Frontal cortex (tissue), 4 donors: ENCODE measurements at places on chromosomes 2 and 18. TPM values are rescaled to one million over a fixed set of nuclear protein-coding genes. Genes with fewer than 3 reads are reported as not detected.

GRCh38 chr18:39795350-39795749 lies 2159.7 kb upstream of the PIK3C3 start:
- DNase-seq, result no peak

DNA sequence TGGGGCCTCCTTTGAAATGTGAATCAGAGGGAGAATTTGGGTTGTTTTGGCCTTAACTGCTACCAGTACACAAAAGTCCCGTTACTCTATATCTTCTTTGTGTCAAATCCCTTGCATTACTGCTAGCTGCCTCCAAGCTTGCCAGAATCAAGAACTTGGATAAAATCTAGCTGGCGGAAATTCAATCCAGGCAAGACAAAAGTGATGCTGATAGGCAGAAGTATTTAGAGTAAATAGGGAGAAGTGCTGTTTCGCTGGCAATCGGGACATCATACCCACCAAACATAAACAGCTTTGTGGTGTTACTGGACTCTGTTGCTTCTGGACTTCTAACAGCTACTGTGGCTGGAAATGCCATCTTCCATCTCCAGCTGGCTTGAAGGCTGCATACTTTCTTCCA lies 2.5 kb downstream of the IFIH1 start:
- DNase-seq, result peak; percentile 17

GRCh38 chr2:120747706-120748105 lies 12.0 kb downstream of the GLI2 start:
- no peak for DNase-seq

Gene FOXI3
- total RNA-seq, result 0.41 TPM

Gene C2orf72
- total RNA-seq, result 27.7 TPM

Gene CSRNP3
- total RNA-seq, result 214 TPM

GRCh38 chr2:174493549-174494331 lies 6.9 kb upstream of the GPR155 start:
- no peak for DNase-seq

DNA sequence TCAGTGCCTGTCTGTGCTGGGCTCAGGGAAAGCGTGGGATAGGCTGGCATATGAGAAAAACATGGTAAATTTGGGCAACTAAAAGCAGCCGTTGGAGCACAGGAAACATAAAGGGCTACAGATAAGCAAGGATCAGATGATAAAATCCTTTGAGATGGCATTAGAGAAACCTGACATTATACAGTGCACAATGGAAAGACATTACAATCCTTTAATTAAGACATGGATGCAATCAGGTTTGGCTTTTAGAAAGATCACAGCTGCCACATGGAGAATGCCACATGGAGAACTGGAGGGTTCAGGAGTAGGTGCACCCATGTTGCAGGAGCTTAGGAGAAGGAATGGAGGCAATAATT lies 117.3 kb downstream of the CDC42EP3 start:
- DNase-seq, result no peak

DNA sequence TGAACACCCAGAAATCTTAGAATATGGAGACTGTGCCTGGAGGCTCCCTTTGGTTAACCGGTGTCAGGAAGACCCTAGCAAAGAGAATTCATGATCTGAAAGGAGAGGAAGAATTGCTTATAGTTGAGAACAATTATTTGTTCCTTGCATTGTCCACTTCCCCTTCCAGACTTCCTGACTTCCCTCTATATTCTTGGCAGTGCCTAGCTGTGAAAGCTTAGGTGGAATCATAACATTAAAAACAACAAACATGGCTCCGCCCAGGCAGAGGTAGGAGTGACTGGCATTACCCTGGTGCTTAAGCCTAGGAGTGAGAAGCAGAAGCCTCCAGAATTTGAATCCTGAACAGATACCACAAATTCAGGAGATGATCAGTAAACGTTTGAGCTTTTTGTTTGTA lies 1.9 kb downstream of the TTL start:
- no peak for DNase-seq

- DNase-seq, result no peak
Measured at GRCh38 chr18:59906203-59906602, 6.4 kb downstream of the PMAIP1 start.

- no peak for DNase-seq
Measured at GRCh38 chr2:57177176-57177575, 869.4 kb upstream of the VRK2 start.

GRCh38 chr18:76589866-76590265 lies 94.8 kb upstream of the ZNF516 start:
- no peak for DNase-seq

Gene POTEJ
- total RNA-seq, result not detected

Gene ABCG8
- 0.41 TPM for total RNA-seq

Gene GREB1L
- 1.6 TPM for total RNA-seq

DNA sequence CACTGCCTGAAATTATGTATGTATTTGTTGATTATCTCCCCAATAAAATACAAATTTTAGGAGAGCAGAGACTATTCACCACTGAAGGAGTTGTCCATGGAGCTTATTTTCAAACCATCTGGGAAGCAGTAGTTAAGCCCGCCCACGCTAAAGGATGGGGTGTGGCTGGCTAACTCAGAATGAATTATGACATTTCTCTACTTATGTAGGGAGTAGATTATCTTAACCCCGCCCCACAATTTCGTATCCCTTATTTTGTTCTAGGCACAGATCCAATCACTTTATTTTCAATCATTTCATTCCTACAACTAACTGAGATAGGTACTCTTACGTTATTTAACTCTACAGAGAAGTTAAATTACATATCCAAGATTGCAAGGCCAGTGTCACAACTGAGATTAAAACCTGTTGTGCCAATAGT lies 1.4 kb upstream of the LAPTM4A start:
- no peak for DNase-seq

Gene GAD1
- 80.7 TPM for total RNA-seq

DNA sequence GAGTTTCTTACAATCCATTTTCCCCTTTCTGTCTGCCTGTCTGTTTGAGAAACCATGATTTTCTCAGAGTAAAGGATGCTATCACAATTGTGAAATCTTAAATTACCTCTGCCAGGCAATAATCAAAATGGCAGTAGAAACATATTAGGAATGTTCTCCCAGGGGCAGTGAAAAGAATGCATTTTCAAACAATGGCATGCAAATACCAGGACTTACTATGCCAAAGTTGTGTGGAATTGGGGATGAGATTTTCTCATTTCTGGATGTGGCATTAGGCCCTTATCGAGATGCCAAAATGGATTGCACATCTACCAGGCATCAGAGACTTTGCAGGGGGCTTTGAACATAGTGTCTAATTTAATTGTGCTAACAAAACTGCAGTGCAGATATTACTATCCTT lies 821.4 kb downstream of the RNF144A start:
- DNase-seq, result no peak

Gene MAPK4
- total RNA-seq, result 23.6 TPM

DNA sequence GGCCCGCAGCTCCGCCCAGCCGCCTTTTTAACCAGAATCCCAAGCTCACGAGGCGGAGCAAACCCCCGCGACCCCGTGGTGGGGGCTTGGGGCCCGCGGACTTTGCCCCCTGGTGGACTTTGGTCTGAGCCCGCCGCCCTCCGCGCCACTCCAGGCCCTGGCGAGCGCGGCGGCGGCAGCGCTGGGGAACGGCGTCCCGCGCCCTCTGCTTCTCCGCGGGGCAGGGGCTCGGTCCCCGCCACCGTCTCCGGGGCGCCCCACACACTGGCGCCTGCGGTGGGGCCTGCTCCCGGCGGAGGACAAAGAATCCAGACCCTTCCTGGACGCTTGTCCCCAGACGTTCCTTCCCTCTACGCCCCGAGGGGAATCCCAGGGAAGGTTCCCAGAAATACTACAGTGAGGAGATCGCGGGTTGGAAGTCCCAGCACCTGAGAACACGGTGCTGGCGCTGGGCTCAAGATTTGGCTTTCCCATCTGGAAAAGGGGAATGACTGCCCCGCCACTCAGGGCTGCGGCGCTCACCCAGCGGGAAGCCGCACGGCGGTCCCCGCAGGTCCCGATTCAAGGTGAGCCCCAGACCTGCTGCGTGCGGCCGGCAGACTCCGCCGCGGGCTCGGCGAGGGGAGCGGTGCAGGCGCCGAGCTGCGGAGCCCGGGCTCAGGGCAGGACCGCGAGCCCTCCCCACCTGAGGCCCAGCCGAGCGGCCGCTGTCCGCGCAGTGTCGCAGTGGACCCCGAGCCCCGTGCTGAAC lies at the start of gene HAAO:
TSS of gene HAAO (minus strand) at position 1 of the 751 bp plus-strand sequence. CDS start 47 bp downstream, outside the sequence.
- peak; percentile 51 for DNase-seq

DNA sequence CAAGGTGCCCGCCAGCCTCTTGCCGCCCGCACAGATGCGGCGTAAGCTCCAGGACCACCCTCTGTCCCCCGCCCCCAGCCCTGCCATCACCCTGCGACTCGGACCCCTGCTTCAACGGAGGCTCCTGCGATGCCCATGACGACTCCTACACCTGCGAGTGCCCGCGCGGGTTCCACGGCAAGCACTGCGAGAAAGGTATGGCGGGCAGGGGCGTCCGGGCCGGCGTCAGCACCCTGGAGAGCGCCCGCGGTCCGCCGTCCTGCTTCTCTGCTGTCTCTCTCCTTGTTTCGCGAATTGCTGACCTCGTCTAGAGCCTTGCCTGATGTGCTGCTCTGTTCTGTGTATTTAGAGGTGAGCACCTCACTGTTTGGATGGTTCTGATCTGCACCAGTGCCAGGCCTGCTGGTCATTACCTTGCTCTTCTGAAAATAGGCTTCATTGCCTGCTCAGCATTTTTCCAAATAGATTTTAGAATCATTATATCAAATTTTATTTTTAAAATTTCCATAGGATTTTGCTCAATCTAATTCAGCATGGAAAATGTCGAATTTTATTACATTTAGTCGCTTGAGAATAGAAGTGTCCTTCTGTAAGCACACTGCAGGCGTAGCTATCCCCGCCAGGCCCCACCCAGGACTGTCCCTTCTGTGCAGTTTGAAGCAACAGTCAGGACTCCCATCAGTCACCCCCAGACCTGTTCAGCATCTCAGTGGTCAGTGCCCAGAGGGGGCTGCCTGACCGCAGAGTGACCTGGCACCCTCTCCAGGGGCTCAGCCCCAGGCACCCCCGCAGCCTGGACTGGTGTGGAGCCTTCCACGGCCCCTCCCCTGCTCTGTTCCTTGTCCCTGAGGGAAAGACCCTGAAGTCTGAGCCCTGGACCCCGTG lies 51.6 kb downstream of the SNED1 start:
- DNase-seq, result no peak

- DNase-seq, result no peak
Measured at GRCh38 chr18:37481072-37481471, 84.5 kb downstream of the CELF4 start.

Gene KCNS3
- 1.6 TPM for total RNA-seq

DNA sequence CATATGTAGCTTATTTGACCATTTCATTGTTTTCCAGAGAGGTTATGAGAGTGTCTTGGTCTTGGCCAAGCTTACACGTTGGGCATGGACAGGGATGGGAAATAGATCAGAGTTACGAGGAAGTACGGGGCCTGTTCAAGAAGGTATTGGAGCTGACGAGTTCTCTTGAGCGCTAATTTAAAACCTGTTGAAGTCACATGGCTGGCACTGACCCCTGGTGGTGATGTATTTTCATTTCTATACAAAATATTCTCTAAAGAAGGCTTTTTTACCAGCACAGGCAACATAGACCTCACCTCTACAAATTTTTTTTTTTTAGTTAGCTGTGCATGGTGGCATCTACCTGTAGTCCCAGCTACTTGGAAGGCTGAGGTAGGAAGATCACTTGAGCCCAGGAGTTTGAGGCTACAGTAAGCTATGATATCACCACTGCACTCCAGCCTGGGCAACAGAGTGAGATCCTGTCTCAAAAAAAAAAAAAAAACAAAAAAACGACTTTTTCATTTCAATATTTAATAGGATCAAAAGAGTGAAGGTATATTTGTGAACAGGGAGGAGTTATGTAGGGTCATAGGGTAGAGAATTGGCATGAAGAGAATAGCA lies 19.6 kb downstream of the UGP2 start:
- peak; percentile 18 for DNase-seq

DNA sequence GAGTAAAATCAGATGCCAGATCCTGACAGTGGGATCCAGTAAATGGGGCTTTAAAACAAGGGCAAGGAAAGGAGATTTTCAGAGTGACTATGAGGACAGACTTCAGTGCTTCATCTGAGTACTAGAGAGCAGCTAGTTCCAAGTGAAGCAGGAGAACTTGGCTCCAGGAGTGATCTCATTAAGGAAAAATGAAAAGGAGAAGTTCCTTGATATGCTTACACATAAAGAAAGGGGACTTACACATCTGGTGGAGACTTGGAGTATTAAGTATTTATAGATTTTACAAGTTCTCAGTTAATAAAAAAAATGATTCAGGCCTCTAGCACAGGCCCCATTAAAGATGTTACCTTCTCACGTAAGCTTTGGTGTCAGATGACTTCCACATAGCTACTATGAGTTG lies 105.8 kb downstream of the ICOS start:
- DNase-seq, result no peak

Gene CHST9
- 2.4 TPM for total RNA-seq

Gene FOXD4L1
- 0.41 TPM for total RNA-seq

DNA sequence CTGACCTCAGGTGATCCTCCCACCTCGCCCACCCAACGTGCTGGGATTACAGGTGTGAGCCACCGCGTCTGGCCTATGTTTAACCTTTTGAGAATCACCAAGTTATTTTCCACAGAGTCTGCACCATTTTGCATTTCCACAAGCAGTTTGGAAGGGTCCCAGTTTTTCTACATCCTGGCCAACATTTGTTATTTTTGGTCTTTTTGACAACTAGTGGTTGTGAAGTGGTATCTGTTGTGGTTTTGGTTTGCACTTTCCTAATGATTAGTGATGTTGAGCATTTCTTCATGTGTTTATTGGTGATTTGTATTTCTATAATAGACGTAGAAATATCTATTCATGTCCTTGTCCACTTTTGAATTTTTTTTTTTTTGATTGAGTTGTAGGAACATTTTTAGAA lies 67.9 kb downstream of the BIRC6 start:
- DNase-seq, result no peak

DNA sequence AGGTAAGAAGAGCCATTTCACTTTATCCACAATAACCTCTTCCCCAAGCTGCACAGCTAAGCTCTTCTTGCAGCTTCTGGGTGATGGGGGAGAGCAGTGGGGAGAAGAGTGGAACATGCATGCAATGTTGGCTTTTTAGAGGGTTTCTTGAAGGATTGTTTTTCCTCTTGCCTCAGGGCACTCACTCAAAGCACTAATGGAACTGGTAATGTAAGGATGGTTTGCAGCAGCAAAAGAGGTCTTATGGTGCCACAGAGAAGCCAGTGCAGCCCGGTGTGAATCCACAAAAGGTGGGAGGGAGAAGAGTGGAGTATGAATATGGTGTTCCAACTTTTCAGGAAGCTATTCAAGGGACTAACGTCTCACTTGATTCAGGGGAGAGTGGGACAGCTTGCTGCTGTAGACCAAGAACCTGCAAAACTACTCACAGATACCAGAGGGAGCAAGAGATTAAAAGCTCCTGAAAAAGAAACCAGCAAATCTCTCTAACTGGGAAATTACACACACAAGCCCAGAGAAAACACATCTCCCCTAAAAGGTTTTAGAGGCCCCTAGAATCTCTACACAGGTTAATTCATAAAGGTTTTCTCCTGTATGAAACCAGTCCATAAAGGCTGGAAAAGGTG lies 116.4 kb downstream of the CHN1 start:
- no peak for DNase-seq

GRCh38 chr18:59848002-59848401 lies 51.8 kb upstream of the PMAIP1 start:
- DNase-seq, result no peak

Gene VAMP8
- total RNA-seq, result 0.82 TPM

- DNase-seq, result no peak
Measured at GRCh38 chr18:51195451-51196117, 1.9 kb downstream of the MEX3C start.
